ENCODE measurements at places on chromosomes 11 and 22.

DNA sequence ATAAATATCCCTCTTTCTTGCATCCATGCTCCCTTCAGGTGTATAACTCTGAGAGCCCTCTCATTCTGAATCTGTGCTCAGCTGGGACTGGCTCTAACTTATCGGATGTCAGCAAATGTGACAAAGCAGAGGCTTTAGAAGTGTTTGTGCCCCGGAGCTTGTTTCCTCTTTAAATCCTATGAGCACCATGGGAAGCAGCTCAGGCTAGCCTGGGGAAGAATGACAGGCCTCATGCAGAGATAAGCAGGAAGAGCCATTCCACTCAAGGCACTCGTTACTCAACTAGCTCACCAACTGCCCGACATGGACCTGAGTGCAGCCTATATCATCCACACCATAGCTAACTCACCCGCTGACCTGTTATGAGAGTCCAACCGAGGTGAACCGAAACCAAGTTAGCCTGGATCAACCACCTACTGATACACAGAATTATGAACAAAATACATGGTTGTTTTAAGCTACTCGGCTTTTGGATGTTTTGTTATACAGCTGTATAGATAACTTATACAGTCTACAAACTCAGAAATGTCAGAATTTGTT, 990.7 kb downstream of the NTM start:
- no peak for DNase-seq

DNA sequence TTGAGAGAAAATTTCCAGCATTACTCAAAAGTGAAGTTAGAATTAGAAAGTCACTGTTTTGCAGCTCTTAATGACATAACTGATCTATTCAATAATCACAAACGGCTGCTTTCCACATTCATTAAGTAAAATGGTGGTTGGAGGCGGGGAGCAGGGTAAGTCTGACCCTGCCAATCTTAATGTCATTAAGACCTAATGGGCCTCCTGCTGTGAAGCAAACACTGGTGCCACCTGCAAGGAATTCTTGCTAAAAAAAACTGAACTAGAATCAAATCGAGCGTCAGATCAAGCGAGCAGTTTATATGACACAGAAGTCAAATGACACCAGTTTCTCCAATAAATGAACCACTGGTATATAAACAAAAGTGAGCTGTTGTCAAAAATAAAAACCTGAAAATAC, 351.5 kb downstream of the BRD1 start:
- no peak for DNase-seq

DNA sequence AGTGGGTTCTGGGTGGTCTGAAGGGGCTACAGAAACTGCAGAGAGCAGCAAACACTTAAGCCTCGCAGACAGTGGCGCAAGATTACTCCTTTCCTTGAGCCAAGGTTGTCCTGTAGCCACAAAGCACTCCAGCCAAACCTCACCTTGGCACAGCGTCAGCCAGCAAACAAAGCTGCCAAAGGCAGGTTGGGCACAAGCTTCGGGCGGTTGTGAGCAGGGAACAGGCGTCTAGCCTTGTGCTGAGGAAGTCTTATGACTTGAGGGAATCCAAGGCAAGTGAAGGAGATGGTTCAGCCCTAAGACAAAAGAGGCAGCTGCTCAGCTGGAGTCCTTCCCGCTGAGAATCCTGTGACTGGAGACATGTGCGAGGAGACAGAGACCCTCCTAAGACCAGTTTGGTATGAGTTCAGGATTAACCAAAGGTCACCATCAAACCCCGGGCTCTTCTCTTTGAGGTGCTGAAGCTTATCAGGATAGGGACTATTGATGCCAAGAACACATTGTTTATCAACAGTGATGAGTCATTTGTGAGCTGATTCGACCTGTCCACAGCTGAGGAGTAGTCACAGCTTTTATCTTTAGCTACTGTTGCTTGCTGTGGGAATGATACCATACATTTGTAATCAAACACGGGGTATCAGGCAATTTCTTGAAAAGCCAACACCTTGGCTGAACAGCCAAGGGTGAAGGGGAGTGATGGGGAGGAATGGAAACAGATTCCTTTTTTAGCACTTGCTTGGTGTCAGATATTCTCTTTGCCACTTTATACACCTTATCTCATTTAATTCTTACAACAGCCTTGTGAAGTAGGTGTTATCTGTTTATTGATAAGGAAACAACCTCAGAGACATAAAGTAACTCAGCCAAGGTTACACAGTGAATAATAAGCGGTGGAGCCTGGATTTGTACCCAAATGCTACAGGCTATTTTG, 4.6 kb downstream of the ADM start:
- DNase-seq: no peak

DNA sequence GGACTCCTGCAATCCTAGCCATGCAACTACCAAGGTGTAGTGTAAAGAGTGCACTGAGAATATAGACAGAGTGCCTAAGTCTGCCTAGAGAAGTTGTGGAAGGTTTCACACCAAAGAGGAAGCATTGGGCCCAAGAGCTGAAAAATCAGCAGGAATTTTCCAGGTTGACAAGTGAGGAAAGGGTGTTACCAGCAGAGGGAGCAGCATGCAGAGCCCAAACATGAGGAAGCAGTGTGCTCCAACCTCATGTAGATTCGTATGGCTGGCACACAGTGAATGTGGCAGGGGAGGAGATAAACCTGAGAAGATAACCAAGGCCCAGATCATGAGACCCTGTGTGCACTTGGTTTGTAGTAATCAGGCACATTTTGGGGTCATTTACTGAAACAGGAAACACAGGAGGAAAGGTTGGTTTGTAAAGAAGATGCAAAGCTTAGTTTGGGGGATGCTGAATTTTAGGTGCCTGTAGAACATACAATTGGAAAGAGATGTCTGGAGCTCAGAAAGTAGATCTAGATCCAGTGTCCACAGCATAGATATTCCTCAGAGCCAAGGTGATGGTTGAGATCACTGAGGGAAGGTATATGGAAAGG, 1.7 kb downstream of the HPX start:
- DNase-seq: peak; percentile 22

DNA sequence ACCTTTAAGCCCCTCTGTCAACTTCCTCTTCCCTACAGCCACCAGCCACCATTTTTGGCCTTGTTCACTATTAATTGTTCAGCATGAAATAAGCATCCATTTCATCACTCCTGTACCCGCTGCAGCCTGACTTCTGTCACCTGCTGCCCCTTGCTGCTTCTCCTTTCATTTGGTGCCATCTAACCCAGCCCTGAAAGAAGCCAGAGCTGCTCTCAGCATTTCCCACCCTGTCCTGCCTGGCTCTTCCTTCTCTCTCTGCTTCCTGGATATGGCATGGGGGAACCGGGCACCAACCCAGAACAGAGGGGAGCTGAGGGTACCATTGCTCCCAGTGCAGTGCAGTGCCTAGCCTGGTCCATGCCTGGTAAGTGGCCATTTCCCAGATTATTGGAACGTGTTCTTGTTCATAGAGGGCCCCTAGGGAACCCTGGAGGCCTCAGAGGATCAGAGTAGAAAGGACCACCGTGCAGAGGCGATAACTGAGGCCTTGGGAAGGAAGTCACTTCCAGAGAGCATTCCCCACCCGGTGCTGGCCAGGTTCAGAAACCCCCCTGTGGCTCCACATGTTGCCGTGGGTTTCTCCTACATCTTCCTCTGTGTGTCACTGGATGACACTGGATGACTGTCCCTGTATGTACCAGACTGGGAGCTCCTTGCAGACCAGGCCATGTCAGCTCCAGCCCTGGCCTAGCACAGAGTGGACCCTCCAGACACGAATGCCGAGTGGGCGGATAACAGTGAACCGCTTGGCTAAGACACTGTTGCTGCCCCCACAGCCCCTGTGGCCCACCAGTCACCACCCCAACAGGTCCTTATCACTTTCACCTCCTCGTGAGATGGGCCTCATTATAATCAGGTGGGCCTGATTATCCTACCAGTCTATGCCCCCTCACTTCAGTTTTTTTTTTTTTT, 4.7 kb downstream of the YDJC start:
- DNase-seq: no peak

DNA sequence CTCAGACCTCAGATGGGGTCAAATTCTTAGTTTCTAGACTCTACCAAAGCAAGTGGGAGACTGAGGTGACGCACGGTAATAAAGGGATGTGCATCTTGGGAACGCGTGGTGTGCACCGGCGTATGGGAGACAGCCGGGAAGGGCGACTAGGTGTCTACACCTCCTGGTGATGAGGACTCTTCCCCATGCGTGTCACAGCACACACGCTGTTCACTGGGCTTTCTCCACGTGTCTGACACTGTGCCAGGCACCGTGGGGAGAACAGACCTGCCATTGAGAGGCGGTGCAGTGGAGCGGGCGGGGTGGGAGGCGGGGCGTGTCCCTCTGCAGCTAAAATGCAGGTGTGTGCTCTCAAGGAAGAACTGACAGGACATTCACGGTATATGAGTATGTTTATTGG, 5.3 kb downstream of the FXYD6 start:
- DNase-seq: no peak

- DNase-seq: no peak
Observed at GRCh38 chr22:48631288-48631863, 1196.3 kb downstream of the BRD1 start.

GRCh38 chr22:47376901-47377505, 614.6 kb downstream of the TBC1D22A start:
- DNase-seq: no peak

GRCh38 chr11:35173011-35173511, 34.1 kb downstream of the CD44 start:
- no peak for DNase-seq

DNA sequence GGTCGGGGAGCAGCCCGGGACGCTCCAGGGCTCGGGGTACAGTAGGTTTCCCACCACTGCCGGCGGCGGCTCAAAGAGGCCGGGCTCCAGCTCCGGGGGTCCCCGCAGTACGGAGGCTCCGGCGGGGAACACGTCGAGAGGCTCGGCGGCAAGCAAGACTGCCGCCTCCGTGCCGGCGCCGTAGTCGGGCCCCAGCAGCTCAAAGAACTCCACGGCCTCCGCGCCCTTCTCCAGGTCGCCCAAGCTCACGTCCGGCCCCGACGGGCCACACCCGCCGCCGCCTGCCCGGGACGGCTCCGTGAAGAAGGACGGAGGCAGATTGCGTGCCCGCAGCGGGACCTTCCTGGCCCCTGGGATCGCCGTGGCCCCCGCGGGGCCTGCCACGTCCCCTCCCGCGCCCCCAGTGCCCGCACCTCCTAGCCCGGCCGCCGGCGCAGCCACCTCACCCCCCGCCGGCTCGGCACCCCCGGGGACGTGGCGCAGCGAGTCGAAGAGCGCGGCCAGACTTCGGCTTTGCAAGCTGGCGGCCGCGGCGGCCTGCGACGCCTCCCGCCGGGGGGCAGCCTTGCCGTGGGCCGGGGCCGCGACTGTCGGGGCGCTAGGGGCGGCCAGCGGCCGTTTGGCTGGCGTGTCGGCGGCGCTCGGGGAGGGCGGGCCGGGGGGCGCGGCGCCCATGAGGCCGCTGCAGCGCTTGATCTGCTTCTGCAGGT, 775 bp downstream of the FAM181B start:
- no peak for DNase-seq

GRCh38 chr11:82663535-82663934, 70.1 kb downstream of the FAM181B start:
- DNase-seq: no peak

DNA sequence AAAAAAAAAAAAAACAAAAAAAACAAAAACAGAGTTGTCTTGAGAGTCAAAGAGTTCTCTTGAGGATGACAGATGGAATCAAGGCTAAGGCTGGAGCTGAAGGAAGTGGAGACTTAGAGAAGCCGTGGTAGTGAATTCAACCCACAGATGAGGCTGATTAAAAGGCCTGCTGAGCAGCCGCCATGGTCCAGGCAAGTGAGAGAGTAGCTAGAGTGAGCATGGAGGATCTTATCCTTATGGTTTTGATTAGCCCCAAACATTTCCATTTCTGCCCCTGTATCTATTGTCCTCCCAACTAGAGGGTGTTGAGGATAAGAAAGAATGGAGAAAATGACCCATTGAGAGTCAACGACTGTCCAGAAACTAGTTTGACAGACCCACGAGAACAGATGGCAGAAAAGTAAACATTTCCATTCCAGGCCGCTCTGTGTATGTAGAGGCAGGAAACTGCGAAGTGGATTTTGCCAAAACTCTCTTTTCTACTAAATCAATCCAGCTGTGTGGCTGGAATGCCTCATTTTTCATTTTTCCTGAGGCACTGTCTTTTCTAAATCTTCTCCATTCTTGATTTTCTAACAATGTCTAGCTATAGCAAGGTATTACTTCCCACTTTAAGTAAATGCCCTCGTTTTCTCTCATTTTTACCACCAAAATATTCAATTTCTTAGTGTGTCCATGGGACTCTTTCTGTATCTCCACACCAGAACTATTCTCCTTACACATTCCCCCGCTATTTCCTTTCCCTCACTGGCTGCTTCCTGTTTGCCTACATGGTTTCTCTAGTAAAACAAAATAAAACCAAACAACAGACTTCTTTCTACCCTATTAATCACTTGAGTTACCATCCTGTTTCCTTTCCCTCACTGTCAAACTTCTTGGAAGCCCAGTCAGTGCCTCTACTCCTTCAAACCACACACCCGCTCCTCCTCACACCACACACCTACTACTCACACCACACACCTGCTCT, 5.4 kb upstream of the MMP8 start:
- DNase-seq: no peak

- DNase-seq: no peak
Observed at GRCh38 chr11:23679041-23679440, 817.8 kb upstream of the LUZP2 start.

DNA sequence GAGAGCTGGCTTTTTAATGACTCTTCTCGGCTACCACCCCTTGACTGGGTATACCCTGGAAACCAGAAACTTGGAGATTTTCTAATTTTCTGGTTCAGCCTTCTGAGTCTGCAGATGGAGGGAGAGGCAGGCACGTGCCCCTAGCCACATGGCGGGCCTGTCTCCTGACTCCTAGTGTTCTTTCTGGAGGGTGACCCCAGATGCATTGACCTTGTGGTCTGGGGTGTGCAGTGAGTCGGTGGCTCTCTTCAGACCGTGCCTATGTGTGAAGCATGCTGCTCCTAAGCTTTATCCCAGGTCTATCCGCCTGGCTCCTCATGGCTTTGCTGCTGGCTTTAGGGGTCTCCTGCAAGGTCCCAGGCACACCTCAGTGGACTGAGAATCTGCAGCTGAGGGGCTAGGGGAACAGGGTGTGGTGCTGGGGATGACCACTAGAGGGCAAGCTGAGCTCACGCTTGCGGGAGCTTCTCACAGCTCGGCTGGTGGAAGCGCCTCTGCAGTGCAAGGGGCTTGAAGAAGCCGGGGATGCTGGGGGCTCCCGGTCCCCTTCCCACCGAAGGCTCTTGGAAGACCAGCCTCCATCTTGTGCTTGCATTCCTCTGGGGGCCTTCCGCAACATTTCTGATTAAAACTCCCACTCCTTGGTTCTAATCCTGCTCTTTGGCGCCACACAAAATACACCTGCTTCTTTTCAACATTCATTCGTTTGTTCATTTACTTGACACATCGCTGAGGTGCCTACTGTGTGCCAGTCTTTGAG, 51.8 kb downstream of the OTOG start:
- peak; percentile 59 for DNase-seq

DNA sequence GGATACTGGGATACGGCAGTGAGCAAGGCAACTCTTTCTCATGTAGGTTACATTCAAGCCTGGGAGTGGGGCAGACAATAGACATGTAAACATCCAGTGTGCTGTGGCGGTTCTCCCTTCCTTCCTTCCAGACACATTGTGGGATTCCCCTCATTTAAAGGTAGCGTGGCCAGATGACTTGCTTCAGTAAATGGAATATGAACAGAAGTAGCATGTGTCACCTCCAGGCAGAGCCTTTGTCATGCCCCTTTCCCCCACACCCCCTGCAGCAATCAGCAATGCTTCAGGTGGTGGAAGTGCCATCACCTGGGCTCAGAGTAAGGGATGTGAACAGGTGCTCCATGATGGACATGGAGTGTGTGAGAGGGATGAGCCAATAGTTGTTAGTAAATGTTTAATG, 34.8 kb upstream of the TTC12 start:
- no peak for DNase-seq

- DNase-seq: no peak
Observed at GRCh38 chr11:77175869-77176539, 48.0 kb downstream of the MYO7A start.

- no peak for DNase-seq
Observed at GRCh38 chr11:62842171-62842741, 2.9 kb upstream of the WDR74 start.

All from activated CD4-positive, alpha-beta T cell treated with anti-CD3 and anti-CD28 coated beads for 24 hours (primary cell).